Hepatocyte (in vitro differentiated cells): ENCODE measurements at places on chromosomes 3 and 15. TPM values are rescaled to one million over a fixed set of nuclear protein-coding genes. Genes with fewer than 3 reads are reported as not detected.

DLL4 gene
- total RNA-seq: 2.3 and 2.8 TPM in 2 replicates

THRB gene
- total RNA-seq: 60.0 and 66.4 TPM in 2 replicates

BTLA gene
- not detected in 2 replicates for total RNA-seq

GLT8D1 gene
- 68.3 and 97.9 TPM in 2 replicates for total RNA-seq

ZPLD1 gene
- 0.12 and 0.40 TPM in 2 replicates for total RNA-seq

PARP14 gene
- total RNA-seq: 27.7 and 33.1 TPM in 2 replicates

DUOXA2 gene
- total RNA-seq: 13.8 and 24.6 TPM in 2 replicates

MYLK gene
- 17.7 and 27.1 TPM in 2 replicates for total RNA-seq

TRIM69 gene
- total RNA-seq: 10.8 and 11.0 TPM in 2 replicates

FOXB1 gene
- total RNA-seq: not detected in 2 replicates

COLQ gene
- total RNA-seq: 0.27 and 5.5 TPM in 2 replicates

SAMD7 gene
- total RNA-seq: not detected in 2 replicates

CHRM5 gene
- total RNA-seq: not detected in 2 replicates

ITIH3 gene
- 53.6 and 63.3 TPM in 2 replicates for total RNA-seq

SAMMSON gene
- 0.10 TPM in 1 of 2 replicates, not detected in the other for total RNA-seq

SLC12A1 gene
- not detected in 2 replicates for total RNA-seq

GCSAM gene
- not detected in 2 replicates for total RNA-seq

CEP63 gene
- 16.3 and 237 TPM in 2 replicates for total RNA-seq

TMEM207 gene
- 2.1 and 2.9 TPM in 2 replicates for total RNA-seq

CHRNA5 gene
- 1.9 and 3.1 TPM in 2 replicates for total RNA-seq

TP63 gene
- total RNA-seq: 2.3 and 2.4 TPM in 2 replicates

SPINK8 gene
- total RNA-seq: not detected in 2 replicates

ZNF774 gene
- 2.1 and 4.1 TPM in 2 replicates for total RNA-seq

ELL3 gene
- total RNA-seq: 5.0 and 7.7 TPM in 2 replicates
